ENCODE measurements at places on chromosomes 4 and X. TPM values are rescaled to one million over a fixed set of nuclear protein-coding genes. Genes with fewer than 3 reads are reported as not detected.

Gene WDR17
- 0.96 TPM for total RNA-seq

- DNase-seq = no peak
These were observed 2.1 kb downstream of the PPP3CA start for GRCh38 chr4:101345271-101345595.

Gene ZNF711
- not detected for total RNA-seq

Gene ACSL1
- 42.6 TPM for total RNA-seq

Gene F9
- total RNA-seq = not detected

Gene SLC9B1
- total RNA-seq = not detected

- no peak for DNase-seq
These were observed 218.5 kb downstream of the APBB2 start for GRCh38 chr4:40995850-40996249.

Gene SPIN3
- 3.8 TPM for total RNA-seq

Gene ALAS2
- total RNA-seq = not detected

DNA sequence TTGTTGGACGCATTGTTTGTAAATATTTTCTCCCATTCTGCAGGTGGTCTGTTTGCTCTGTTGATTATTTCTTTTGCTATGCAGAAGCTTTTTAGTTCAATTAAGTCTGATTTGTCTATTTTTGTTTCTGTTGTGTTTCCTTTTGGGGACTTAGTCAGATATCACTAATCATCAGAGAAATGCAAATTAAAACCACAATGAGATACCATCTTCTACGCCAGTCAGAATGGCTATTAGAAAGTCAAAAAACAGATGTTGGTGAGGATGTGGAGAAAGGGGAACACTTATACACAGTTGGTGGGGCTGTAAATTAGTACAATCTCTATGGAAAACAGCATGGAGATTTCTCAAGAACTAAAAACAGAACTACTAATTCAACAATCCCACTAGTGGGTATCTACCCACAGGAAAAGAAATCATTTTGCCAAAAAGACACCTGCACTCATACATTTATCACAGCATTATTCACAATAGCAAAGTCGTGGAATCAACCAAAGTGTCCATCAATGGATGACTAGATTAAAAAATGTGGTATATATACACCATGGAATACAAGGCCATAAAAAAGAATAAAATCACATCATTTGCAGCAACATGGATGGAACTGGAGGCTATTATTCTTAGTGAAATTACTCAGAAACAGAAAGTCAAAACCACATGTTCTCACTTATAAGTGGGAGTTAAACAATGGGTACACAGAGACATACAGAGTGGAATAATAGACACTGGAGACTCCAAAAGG, 8.1 kb downstream of the COQ2 start:
- DNase-seq = no peak

Gene GSX2
- not detected for total RNA-seq

- DNase-seq = peak; percentile 68
These were observed at the start of gene MID1 for GRCh38 chrX:10620121-10620699. MID1 (minus strand) TSS chrX:10620585; CDS start chrX:10567547, 53,038 bp downstream.

DNA sequence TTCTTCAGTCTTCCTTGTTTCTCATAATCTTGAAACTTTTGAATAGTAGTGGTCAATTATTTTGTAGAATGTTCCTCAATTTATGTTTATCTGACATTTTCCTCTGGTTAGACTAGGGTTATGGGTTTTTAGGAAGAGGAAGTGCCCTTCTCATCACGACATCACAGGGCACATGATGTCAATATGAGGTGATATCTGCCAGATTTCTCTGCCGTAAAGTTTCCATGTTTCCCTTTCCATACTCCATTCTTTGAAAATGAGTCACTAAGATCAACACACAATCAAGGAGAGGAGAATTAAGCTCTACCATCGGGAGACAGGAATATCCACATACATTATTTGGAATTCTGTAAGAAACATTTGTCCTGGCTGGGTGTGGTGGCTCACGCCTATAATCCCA, 28.4 kb downstream of the RP2 start:
- no peak for DNase-seq

GRCh38 chr4:158873795-158874401, 105.1 kb downstream of the FNIP2 start:
- DNase-seq = no peak

Gene ARHGAP24
- 4.2 TPM for total RNA-seq

GRCh38 chr4:184937030-184937710, 81.1 kb upstream of the HELT start:
- DNase-seq = no peak

GRCh38 chr4:38166082-38166481, 205.9 kb downstream of the PTTG2 start:
- DNase-seq = no peak

GRCh38 chr4:9608300-9608699, 164.1 kb downstream of the DEFB131A start:
- DNase-seq = no peak

- no peak for DNase-seq
These were observed 360.4 kb upstream of the NWD2 start for GRCh38 chr4:36884151-36884550.

Gene FREM3
- total RNA-seq = not detected

Gene MAGEB1
- total RNA-seq = not detected

Gene KIT
- total RNA-seq = 4.1 TPM

Gene SMIM31
- 11.1 TPM for total RNA-seq

- DNase-seq = no peak
These were observed 204.1 kb downstream of the NR3C2 start for GRCh38 chr4:148238086-148238485.

GRCh38 chrX:71998836-71999509, 88.3 kb downstream of the NHSL2 start:
- no peak for DNase-seq

- DNase-seq = no peak
These were observed 13.6 kb upstream of the MAGED4B start for GRCh38 chrX:52082578-52082977.

- DNase-seq = no peak
These were observed 47.9 kb downstream of the TMEM131L start for GRCh38 chr4:153514001-153514526.

GRCh38 chr4:25178838-25179261, 18.6 kb upstream of the SEPSECS start:
- DNase-seq = no peak

DNA sequence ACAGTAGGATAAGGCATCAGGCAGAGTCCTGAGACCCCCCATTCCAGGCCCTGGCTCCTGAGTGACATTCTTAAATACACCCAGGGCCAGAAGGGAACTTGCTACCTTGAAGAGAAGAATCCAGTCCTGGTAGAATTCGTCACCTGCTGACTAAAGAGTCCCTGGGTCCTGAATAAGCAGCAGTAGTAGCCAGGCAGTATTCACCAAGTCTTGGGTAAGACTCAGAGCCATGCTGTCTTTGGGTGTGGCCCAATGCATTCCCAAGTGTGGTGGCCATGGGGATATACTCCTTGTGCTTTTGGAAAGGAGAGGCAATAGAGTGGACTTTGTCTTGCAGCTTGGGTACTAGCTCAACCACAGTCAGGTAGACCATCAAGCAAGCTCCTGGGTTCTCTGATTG, 359.1 kb downstream of the DMD start:
- DNase-seq = no peak

- no peak for DNase-seq
These were observed 547 bp upstream of the CLGN start for GRCh38 chr4:140427919-140428471.

Gene PHOX2B
- total RNA-seq = 0.27 TPM

GRCh38 chr4:125191232-125191631, 123.5 kb upstream of the FAT4 start:
- no peak for DNase-seq

- no peak for DNase-seq
These were observed 89.4 kb upstream of the MYOZ2 start for GRCh38 chr4:119046263-119046662.

DNA sequence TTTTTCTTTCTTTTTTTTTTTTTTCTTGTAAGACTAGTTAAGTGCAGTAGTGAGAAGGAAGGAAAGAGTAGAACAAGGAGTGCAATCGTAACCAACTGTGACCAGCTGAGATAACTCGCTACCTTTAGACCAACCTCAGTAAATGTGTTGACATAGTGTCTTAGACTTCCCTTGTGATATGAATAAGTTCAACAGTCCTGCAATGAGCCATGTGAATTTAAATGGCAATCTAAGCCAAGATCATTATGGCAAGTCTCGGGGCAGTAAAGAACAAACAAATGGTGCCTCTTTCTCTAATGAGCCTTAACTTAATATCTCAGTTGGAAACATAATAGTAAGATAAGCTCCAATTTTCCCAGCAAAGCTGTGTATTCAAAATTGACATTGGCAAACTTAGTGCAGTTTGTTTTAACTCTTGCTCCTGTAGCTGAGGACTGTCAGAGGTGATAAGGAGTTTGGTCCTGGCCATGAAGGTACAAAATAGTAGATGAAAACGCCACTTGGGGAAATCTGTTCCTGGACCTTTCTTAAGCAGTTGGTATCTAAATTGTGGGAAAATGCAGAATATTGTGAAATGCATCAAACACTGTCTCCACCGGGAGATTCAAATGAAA, 13.8 kb upstream of the RELL1 start:
- no peak for DNase-seq

Gene PABPC4L
- not detected for total RNA-seq

GRCh38 chr4:26878794-26879391, 18.3 kb downstream of the STIM2 start:
- DNase-seq = no peak

GRCh38 chr4:94827481-94828110, 69.8 kb downstream of the BMPR1B start:
- DNase-seq = no peak

GRCh38 chr4:1822568-1823544, 29.8 kb downstream of the FGFR3 start:
- DNase-seq = no peak

Gene GAGE12F
- total RNA-seq = not detected

DNA sequence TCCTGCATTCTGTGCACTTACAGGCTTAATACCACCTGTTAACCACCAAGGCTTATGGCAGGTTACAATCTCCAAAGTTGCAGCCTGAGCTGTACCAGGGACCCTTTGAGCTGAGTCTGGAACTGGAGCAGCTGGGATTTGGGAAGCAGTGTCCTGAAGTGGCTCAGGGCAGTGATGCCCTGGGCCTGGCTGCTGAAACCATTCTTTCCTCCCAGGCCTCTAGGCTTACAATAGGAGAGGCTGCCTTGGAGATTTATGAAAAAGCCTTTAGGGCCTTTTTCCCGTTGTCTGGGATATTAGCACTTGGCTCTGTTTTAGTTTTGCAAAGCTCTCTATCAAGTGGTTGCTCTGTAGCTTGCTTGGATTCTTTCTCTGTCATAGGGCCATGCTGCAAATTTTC, 154.3 kb upstream of the CASK start:
- no peak for DNase-seq

- DNase-seq = no peak
These were observed 185.7 kb upstream of the ZCCHC13 start for GRCh38 chrX:74117962-74118902.

Gene SPANXA1
- not detected for total RNA-seq

Gene CCSER1
- 13.3 TPM for total RNA-seq

DNA sequence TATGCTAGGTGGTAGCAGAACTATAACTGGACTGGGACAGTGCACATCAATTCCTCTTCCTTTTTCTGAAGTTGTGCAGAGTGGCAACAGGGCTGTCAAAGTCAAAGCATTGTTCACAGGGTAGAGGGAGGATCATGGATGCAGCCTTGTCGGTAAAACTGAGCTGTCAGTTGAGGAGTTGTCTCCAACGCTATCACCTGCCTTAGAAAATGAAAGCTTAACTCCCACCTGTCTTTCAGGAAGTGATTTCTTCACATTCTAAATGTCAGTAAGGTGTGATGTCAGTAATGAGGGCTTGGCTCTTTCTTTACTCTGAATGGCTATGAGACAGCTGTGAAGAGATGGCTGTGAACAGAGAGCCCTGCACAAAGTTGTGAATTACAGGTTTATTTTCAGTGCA, 66.4 kb upstream of the BANK1 start:
- no peak for DNase-seq

DNA sequence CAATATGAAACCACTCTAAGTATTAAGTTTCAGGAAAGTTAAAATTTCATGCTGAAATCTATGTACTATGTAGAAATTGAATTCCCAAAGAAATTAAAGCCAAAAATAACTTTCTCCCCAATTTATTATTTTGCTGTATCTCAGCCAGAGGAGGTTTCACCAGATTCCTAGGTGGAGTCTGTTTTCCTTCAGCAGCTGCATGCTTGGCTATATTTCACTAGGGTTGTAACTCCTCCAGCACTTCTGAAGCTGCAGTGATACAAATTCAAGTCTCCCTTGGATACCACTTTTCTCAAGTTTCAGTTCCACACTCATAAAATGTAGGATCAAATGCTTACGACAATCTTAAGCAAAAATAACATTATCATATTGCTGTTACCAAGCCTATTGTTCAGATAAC, 41.2 kb upstream of the ZC4H2 start:
- DNase-seq = no peak

GRCh38 chrX:134186362-134187121, 50.4 kb upstream of the CCDC160 start:
- peak; percentile 20 for DNase-seq

Gene TMEM187
- 1.6 TPM for total RNA-seq

Gene CBR4
- total RNA-seq = 26.6 TPM

Gene CCDC110
- not detected for total RNA-seq

DNA sequence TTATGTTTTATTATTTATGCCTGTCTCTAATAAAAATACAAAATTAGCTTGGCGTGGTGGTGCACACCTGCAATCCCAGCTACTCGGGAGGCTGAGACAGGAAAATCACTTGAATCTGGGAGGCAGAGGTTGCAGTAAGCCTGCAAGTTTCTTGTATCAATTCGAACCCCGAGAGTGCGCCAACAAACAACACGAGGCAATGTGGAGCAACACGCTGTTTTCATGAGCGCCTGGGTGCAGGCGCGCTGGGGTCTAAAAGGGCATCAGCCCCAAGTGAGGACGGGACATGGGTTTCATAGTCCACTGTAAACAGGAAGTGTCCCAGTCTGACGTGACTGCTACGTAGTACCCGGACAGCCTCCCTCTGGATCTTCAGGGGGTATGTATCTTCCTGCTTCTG, 1634.6 kb upstream of the AGA start:
- DNase-seq = no peak

Gene SLC2A9
- total RNA-seq = 4.0 TPM

DNA sequence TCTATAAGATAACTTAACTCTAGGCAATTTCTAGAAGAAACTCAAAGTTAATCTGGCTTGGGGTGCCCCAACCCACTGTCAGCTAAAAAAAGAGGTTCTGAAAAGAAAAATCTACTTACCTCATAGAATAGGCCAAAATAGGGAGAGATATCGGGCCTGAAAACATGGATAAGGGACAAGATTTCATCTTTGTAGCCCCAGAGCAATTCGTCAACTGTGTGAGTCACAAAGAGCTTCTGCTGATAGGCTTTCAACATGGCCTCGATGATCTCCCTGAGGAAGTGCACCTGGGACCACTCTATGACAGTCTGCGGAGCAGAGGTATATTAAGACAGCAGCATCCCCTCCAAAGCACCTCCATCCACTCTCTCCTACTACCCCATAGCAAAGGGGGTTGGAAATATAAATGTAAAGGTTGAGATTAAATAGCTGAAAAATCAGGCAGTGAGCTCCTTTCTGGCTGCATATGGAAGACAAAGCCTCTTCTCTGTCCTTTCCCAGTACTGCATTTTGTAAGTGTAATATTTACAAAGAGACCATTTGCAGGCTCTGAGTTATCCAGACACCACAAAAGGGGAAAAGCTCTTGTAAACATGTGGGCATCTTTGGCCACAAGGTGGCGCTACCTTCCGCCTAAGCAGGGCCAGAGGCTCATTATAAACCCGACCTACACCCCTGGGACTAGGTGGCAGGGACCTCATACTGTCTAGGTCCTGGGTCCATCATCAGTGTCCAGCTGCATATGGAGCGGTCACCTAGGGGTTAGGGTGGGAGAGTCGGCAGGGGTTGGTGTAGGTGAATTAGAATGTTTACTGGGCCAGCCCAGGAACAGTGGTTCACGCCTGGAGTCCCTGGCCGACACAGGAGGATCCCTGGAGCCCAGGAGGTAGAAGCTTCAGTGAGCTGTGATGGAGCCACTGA, 31.5 kb upstream of the NUP54 start:
- peak; percentile 91 for DNase-seq

All from transverse colon (tissue), 4 donors.